Activated T-helper 2 cell treated with anti-CD3 and anti-CD28 coated beads, Interferon-gamma antibody, Interleukin-2, Interleukin-4, amounts not matched to agents 10 μg/mL and 5 μg/mL and 100 μg/mL, durations not matched to agents 14 hours and 24 hours and 36 hours (primary cell): ENCODE measurements at places on chromosomes 7 and 10.

DNA sequence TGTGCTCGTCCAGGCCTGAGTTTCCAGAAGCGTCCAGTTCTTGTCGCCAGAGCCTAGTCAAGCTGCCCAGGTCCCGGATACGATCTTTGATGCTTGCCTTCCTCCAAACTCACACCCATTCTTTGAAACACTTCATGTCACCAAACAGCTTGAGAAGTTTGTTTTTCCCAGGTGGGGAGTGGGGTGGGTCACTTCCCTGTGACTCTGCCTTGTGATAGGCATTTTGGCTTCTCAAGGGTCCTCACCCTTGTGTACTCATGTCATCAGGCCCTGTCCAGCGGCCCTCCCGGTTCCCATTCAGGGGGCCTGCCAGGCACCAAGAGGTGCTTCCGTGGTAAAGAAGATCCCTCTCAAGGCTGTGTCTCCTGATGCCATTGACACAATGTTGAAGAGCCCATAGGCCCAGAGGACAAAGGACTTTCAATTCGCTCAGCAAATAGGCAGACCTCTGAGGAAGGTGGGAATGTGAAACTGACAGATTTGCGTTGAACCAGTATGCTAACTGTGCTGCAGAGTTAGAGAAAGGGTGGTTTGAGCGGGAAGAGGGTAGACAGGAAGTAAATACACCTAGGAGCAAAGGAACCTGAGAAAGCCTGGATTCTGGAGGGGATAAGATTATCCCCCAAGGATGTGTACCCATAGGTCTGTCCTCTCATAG, 24.7 kb upstream of the SFTPA1 start:
- DNase-seq, result no peak

DNA sequence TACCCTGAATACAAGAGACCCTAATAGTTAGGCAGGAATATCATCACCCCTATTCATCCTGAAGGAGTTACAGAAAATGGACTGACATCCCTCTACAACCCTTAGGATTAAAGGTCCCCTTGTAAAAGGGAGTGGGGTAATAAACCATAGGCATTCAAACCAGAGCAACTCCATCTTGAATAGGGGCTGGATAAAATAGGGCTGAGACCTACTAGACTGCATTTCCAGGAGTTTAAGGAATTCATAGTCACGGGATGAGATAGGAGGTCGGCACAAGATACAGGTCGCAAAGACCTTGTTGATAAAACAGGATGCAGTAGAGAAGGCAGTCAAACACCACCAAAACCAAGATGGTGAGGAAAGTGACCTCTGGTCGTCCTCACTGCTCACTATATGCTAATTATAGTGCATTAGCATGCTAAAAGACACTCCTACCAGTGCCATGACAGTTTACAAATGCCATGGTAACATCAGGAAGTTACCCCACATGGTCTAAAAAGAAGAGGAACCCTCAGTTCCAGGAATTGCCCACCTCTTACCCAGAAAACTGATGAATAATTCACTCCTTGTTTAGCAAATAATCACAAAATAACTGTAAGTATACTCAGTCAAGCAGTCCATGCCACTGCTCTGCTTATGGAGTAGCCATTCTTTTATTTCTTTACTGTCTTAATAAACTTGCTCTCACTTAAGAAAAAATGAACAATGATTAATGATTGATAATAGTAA, 37.2 kb downstream of the CUBN start:
- DNase-seq, result no peak

DNA sequence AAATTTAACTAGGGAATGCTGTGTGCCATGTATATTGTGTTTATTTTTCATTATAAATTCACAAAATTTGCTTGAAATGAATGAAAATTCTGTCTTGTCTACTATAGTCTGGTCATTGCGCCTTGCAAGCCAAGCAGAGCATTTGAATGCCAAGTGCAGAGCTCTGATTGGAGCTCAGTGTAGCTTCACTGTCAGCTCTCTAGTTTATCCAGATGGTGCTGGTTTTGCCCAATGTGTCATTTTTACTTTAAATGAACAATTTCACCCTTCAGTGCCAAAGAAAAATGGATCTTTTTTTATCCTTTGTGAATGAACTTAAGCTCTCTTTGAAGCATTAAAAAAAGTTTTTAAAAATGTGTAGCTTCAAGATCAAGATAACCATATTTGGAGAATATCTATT, 225.6 kb upstream of the CACNA2D1 start:
- DNase-seq, result no peak

GRCh38 chr10:104907521-104907920, 266.4 kb downstream of the SORCS3 start:
- DNase-seq, result no peak

DNA sequence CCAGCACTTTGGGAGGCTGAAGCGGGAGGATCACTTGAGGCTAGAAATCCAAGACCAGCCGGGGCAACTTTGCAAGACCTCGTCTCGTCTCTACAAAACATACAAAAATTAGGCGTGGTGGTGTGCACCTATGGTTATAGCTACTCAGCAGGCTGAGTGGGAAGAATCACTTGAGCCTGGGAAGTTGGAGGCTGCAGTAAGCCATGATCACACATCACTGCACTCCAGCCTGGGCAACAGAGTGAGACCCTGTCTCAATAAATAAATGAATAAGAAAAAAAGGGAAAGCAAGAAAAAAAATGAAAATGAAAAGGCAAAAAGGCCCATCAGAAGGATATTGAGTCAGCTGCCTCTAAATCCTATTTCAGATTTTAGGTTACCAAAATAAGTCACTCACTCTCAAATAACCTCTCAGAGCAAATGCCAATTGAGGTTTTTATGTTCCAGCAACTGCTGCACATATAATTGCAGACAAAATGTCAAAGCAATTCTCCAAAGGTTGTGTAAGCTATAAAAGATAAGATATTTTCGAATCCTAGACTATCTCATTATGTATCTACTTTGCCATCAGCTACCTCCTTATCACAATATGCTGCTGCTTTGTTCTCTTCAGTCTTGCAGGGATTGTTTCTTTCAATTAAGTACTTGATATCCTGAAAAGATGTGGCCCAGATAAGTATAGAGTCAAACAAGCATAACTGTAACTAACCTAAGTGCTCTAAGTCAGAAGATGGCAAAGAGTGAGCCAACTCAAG, 4.7 kb downstream of the BAZ1B start:
- DNase-seq, result no peak

DNA sequence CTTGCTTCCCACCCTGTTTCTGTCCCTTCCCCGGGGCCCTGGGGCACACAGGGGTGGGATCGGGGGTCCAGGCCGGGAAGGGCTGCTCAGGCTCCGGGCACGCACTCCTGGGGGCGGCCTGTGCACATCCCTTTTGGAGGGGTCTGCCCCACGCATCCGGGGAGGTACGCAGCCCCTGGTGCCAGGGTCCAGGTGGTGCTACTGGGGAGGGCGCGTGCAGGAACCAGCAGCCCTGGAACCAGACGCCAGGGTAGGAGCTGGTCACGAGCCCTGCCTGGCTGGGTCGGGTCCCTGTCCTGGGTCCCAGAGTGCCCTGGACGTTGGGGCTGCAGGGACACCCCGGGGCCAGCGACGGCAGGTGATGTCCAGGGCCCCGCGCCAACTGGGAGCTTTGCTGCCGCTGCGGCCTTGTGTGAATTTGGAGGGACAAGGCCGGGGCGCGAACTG, 53.4 kb downstream of the GLRX3 start:
- DNase-seq, result no peak

DNA sequence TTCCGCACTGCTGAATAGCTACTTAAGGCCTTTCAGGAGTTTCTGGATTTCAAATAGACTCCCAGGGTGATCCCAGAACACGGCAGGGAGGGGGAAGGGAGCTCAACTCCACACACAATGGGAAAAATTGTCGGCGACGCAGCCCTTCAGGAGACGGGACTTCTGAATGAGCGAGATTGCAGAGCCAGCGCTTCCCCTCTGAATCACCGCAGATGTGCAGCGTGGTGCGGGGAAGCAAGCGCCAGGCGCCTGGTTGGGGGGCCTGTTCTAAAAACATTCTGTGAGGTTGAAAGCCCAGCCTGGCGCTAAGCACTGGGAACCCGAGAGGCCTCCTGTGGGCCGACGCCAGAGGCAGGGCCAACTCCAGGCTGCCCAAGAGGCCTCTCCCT, 163.3 kb downstream of the MAD1L1 start:
- DNase-seq, result no peak

DNA sequence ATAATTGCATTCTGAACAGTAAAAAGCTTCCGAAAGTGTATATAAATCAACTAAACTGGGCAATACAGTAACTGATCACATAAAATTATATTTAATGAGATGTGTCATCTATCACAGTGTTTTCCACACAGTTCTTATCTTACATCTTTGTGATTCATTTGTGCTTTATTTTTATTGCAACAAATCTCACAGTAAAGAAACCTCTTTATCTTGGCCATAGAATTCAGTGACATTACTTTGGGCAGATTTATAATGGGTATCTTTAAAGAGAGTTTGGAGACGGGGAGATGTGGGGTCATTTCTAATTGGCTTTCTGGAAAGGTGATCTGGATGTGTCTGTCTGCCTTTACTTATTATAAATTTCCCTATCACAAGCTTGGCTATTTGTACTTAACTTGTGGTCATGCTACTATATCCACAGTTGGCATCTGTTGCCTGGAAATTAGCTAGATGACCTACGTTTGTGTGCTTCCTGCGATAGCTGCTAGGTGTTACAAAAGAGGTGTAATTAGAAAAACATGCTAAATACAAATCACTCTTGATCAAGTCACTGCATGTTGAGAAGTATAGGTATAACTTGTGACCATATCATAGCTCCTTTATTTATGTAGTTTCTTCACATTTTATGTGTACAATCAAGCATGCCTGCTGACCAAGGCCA, 123.8 kb downstream of the ARID5B start:
- DNase-seq, result no peak

- DNase-seq, result no peak
These were observed 116.9 kb downstream of the WDR37 start for GRCh38 chr10:1173091-1173490.

DNA sequence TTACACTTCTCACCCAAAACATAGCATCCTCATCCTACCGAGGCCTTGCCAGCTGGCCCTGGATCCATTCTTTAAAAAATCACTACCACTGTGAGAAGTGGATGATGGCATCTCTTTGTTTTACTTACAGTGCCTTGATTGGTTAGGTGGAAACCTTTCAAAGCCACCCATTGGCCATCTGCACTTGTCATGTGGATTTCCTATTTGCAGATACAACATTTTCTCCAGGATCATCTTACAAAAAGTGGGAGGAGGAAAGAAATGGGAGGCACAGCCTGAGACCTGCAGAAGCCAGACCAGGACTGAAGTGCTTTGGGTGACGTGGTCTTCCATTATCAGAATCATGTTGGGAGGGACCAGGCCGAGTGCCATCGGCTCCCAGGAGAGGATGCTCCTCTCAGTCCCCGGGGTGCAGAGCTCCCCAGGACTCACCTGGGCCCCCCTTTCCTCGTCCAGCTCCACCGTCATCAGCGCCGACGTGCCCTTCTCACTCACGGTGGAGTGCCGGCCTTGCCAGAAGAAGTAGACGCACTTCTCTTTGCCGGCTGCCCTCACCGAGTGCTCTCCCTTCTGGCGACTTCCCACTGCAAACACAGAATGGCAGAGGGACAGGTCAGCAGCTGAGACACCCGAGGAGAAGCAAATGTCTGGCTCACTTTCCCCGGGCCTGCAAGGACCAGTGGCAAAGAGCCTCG, 161.2 kb downstream of the SVIL start:
- DNase-seq, result no peak

GRCh38 chr10:44576702-44577191, 191.8 kb upstream of the CXCL12 start:
- DNase-seq, result no peak

- DNase-seq, result no peak
These were observed 36.3 kb upstream of the DIP2C start for GRCh38 chr10:725786-726185.

GRCh38 chr10:114604357-114605130, 53.5 kb downstream of the ABLIM1 start:
- no peak for DNase-seq
